ENCODE measurements at places on chromosomes 12 and 14.
A peak's percentile ranks its signal among the peaks of the same experiment; 100 is the strongest.

GRCh38 chr14:61227884-61228591, 53.1 kb downstream of the TMEM30B start:
- no peak for DNase-seq

- DNase-seq: peak; percentile 56
Observed at GRCh38 chr14:55731881-55732498, 152.0 kb downstream of the KTN1 start.

- no peak for DNase-seq
Observed at GRCh38 chr12:67457778-67458665, 188.9 kb downstream of the CAND1 start.

GRCh38 chr14:56709201-56709600, 101.1 kb downstream of the OTX2 start:
- DNase-seq: no peak

DNA sequence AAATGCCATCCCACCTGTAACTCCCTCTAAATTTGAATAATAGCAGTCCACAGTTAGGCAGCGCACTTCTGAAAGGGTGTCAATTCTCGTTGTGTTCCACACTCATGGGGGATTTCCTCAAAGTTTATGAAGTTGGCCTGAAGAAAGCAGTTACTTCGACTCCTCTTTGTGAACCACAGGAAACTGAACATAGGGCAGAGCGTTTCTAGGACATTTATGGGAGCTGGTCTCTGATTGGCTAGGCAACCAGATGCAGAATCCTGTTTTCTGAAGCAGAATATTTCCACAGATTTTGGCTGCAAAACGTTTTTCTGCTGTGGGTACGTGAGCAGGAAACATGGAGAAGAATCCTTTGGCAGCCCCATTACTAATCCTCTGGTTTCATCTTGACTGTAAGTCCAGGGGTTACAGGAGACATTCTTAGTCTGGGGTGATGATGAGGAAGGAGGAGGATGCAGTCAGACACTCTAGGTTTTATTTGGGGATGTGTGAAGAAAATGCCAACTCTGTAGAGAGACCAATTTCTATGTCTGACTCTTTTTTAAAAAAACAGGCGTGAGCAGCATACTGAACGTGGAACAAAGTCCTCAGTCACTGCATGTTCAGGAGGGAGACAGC, 431.5 kb upstream of the OR4E1 start:
- DNase-seq: no peak

DNA sequence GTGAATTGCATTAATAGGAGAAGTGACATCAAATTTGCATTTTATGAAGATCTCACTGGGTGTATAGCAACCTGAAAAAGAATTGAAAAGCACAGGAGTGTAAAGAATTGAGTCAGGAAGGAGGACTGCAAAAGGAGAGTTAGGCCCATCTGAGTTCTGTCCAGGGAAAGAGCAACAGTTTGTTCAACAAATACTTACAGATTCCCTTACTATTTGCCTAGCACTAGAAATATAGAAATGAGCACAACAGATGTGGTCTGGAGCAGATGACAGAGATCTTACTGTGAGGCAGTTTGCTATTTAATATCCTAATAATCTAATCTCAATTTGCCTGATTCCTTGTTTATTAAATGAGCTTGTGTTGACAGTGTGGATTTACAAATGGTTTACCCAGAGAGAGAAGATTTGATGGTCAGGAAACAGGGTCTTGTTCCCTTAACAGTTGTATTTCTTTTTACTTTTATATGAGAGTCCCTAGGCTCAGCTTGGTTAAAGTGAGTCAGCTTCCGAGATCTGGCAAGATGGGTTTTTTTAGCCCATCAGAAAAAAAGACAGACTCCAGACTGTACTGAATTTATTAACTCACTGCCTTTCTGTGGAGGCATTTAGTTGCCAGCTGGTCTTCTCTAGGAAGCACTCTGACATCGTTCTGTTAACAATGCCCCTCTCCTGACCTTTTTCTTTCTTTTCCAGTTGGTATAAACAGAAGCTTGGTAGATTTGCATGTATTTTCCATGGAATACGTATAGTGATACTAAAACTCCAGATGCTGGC, 229.7 kb downstream of the TTC6 start:
- no peak for DNase-seq

DNA sequence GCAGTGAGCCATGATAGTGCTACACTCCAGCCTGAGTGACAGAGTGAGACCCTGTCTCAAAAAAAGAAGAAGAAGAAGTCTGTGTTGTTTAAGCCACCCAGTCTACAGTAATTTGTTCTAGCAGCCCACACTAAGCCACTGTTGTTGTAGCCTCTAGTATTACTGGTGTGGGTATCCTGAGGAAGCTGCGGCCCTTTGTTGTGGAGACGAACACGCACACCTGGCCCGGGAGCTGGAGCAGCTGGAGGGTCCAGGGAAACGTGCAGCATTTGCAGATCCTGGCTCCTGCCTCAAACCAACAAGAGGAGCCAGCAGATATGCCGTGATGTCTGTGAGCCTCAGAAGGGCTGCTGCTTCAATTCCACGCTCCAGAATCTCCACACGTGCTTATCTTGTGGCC, 65.3 kb downstream of the MAP1LC3B2 start:
- no peak for DNase-seq

- DNase-seq: no peak
Observed at GRCh38 chr14:89516173-89516572, 99.1 kb upstream of the FOXN3 start.

DNA sequence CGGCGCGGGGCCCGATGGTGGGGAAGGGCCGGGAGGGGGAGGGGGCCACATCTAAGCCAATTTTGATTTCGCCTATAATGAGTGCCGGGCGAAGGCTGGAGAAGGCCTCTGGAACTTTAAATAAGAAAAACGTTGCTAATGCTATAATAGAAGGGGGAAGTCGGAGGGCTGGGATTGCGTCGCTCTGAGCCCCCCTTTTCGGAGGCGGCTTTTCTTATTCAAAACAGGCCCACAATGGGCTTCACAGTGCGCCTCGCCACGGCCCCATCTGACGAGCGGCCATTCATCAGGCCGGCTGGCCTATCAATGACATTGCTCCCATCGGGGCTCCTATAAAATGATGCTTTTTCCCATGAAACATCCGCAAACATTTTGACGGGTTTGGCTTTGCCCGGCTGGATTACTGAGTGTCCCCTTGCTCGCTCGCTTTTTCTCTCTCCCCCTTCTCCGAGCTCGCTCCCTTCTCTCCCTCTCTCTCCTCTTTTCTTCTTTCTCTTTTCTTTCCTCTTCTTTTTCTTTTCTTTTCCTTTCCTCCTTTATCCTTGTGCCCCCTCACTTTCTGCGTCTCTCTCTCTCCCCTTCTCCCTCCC, at the start of gene RFX4:
Gene RFX4, plus strand, starts transcription at position 364 of the 590 bp plus-strand sequence. CDS start 317 bp downstream, outside the sequence.
- no peak for DNase-seq

DNA sequence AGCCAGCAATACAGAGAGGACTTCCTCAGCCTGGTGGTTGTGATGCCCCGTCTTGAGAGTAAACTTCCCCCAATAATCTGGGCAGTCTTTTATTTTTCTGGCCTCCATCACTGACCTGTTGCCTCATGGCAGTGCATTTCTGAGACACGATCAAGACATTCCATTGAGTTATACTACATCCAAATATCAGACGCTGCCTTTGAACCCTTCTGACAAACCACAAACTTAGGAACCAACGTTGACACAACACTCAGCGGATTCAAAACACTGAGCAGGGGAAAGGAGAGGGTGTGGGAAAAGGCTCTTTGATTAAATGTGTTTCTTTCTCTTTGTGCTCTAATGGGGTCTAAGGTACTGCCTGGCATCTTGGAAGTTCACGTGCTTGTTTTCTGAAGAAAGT, 100.7 kb upstream of the TBX5 start:
- no peak for DNase-seq

- DNase-seq: no peak
Observed at GRCh38 chr14:33848009-33848408, 102.9 kb downstream of the EGLN3 start.

GRCh38 chr12:28998662-28999120, 150.4 kb upstream of the FAR2 start:
- DNase-seq: no peak

GRCh38 chr14:102089621-102090343, 2.9 kb upstream of the HSP90AA1 start:
- no peak for DNase-seq

GRCh38 chr12:10909462-10909861, at the start of gene TAS2R13:
Gene TAS2R13 (minus strand): TSS chr12:10909562. CDS start chr12:10909298, 264 bp downstream.
- DNase-seq: no peak

DNA sequence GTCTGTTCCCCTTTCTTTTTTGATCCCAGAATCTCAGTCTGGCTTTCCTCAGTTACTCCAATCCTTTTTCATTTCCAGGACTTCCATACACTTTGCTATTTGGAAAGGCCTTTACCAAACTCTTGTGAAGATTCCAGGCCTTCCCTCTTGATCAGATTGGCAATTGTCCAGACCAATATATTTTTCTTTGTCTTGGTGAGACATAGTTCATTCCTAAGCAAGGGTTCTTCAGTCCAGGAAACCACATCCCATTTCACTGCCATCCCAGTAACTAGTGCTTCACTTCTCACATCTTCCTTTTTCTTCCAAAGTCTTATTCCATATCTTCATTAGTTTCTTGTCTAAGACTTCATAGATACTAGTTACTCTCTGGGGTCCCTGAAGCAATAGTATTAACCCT, 2.1 kb upstream of the PTPRQ start:
- no peak for DNase-seq

- DNase-seq: no peak
Observed at GRCh38 chr14:48275301-48275700, 599.9 kb upstream of the MDGA2 start.

- DNase-seq: peak; percentile 22
Observed at GRCh38 chr14:71478542-71478941, 453.7 kb upstream of the RGS6 start.

DNA sequence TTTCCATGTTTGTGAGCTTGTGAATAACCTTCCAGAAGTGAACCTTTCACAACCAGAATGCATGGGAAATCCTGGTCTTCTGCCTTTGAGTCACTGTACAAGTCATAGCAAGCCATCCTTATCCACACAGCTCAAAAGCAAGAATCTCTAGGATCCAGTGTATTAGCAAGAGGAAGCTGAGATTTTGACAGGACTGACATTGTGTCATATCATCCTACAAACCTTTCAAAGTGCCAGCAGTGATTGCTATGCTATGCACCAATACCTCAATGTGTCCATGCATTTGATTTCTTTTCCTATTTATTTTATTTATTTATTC, 13.5 kb upstream of the NRDE2 start:
- no peak for DNase-seq

GRCh38 chr12:13194401-13195110, 2.0 kb upstream of the EMP1 start:
- no peak for DNase-seq

DNA sequence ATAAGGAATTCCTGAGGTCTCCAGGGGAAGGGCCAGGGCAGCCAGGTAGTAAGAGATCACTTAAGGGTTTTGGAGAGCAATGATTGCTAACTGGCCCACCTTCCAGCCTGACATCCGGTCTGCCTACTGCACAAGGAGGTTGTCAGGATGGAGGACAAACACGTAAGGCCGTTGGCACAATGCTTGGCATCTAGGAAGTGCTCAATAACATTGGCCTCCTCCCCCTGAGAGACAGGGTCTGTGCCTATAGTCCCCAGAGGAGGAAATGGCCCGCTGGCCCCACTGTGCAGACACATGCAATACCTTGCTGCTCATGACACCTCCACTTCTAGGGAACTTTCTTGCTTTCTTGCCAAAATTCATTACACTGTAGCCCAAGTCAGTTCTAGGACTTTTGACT, 73.2 kb downstream of the NTF3 start:
- no peak for DNase-seq

- no peak for DNase-seq
Observed at GRCh38 chr14:65095633-65096205, 6.6 kb downstream of the MAX start.

DNA sequence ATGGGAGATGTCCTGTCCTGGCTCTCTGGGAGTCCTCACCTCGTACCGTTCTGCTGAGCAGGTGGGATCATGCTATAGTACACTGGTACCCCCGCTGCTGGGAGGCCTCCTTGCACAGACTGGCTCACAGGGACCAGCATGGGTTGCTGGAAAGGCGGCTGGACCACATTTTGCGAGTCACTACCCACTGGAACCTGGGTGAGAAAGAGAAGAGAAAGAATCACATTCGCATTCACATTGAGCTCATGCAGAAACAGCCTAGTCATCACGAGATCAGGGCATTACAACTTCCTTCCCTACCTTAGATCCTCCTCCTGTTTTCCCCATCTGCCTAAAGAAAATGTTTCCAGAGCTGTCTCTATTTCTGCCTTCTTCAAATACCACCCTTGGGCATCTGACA, 17.3 kb upstream of the STAC3 start:
- no peak for DNase-seq

DNA sequence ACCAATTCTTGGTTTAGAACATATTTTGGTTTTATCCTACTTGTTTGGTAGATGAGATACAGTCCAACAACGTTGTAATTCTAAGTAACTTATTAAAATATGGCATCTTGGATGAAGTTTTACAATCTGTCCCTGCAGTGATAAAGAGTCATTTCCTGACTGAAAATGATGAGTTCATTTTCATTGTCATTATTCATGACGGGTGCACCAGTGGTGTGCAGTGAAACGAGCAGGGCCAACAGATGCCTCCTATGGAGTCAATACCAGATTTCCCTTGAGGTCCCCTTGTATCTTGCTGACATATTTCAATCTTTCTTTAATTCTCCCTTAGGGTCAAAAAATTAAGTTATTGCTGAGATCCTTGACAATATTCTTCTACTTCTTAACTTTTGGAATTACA, 438.5 kb downstream of the LRIG3 start:
- no peak for DNase-seq

DNA sequence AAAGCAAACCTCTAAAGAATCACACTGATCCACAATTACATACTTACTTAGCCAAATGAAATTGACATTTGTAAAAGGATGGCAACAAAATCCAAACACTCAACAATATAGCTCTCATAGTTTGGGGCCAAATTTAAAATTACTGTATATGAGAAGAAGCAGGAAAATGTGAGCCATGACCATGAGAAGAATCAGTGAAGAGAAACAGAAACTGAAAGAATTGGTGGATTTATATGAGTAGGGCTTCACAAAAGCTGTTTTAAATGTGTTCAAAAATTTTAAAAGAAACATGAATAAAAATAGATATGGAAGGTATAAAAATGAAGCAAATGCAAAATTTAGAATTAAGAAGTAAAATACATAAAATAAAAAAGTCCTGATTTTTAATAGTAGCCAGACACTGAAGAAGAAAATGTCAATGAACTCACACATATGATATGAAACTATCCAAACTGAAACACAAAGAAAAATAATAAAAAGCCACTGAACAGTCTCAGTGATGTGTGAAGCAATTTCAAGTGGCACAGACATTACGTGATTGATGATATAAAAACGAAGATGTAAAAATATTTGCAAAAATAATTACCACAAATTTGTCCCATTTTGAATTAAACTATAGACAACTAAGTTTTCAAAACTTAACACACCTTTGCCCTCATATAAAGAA, 87.9 kb upstream of the MDGA2 start:
- DNase-seq: no peak

DNA sequence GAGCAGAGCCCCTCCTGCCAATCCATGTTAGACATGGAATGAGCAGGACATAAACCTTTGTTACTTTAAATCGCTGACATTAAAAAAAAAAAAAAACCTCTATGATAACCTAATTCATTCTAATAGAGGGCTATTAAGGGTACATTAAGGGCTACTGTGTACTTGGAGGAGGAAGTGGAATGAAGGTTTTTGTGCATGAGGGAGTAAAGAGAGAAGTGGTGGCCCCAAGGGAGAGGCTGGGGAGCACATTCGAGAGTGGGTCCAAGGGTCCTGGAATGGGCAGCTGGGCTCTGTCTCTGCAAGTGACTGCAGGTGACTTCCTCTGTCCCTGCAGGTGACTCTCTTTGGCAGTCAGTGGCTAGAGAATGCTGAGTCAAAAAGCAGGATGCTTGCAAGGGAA, 32.1 kb upstream of the PTGDR start:
- DNase-seq: no peak
